ENCODE measurements at places on chromosomes 7 and 10. TPM values are rescaled to one million over a fixed set of nuclear protein-coding genes. Genes with fewer than 3 reads are reported as not detected.

The SAMD9 gene
- 24.0 TPM for total RNA-seq

The ZNF107 gene
- 5.4 TPM for total RNA-seq

The VWDE gene
- 3.1 TPM for total RNA-seq

The LIPF gene
- total RNA-seq: not detected

The INHBA gene
- total RNA-seq: 2.2 TPM

The CCDC7 gene
- 3.0 TPM for total RNA-seq

Data from H4 (cell line).